ENCODE measurements at places on chromosomes 12 and 14. TPM values are rescaled to one million over a fixed set of nuclear protein-coding genes. Genes with fewer than 3 reads are reported as not detected.

Gene EFS
- 69.6 TPM for total RNA-seq

Gene PPFIA2
- total RNA-seq = 1.1 TPM

GRCh38 chr14:55832974-55833373 is 253.0 kb downstream of the KTN1 start:
- DNase-seq = no peak
- peaks cover 3% of the 10 kb centered on the region for H3K27me3 ChIP-seq
- H3K4me3 ChIP-seq = no peak overlapping the region
- no peak overlapping the region for H3K27ac ChIP-seq

DNA sequence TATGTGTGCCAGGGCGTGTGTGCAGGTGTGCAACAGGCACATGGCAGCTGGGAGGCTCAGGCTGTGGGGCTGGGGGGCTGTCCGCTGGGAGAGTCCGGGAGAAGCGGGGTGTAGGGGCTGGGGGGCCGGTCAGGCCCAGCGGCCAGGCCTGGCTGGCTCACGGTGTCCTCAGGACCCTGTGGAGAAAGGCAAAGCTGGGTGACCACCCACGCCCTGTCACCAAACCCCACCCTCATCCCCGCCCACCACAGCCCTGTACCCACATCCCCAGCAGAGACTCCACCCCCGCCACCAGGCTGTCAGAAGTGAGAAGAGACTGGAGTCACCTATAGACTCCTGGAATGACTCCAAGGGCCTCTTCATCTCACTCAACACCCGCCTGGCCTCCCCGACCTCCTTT is 85.3 kb downstream of the SCARB1 start:
- no peak for DNase-seq
- H3K4me1 ChIP-seq = peaks cover 6% of the 10 kb centered on the region
- no peak overlapping the region for H3K27ac ChIP-seq
- no peak overlapping the region for H3K4me3 ChIP-seq
- no peaks in the 10 kb centered on the region for H3K36me3 ChIP-seq

DNA sequence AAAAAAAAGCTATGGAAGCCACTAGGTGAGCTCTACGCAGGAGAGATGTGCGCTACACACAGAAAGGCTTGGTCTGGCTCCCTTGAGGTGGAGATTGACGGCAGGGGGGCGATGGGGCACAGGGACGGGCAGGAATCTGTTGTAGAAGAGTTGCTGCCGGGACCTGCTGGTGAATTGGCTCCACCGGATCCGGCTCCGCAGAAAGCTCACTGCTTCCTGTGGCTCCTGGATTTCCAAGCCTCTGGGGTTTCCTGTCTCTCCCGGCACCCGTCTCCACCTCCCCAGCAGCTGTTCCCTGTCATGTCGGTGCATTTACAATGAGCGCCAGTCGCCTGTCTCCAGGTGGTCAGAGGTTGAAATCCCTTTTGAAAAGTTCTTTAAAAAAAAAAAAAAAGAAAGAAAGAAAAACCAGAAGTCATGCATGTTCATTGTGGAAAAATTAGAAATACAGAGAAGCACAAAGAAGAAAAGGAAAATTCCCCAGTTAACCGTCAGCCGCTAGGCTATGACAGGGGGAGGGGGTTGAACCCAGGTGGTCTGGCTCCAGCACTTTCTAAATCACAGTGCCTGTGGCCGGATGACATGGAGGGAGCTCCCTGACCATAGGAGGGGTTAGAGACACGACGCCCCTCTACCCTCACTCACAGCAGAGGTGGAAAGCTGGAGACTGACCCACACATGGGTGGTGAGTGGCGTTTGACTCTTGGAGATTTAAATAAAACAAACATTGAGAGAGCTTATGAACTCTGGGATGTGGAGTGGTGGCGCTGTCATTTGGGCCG is 20.8 kb downstream of the FAM222A start:
- no peak overlapping the region for H3K4me3 ChIP-seq
- no peak for DNase-seq
- peaks cover 21% of the 10 kb centered on the region for H3K4me1 ChIP-seq
- no peak overlapping the region for H3K27ac ChIP-seq
- H3K36me3 ChIP-seq = no peaks in the 10 kb centered on the region
- H3K27me3 ChIP-seq = peaks cover 18% of the 10 kb centered on the region

DNA sequence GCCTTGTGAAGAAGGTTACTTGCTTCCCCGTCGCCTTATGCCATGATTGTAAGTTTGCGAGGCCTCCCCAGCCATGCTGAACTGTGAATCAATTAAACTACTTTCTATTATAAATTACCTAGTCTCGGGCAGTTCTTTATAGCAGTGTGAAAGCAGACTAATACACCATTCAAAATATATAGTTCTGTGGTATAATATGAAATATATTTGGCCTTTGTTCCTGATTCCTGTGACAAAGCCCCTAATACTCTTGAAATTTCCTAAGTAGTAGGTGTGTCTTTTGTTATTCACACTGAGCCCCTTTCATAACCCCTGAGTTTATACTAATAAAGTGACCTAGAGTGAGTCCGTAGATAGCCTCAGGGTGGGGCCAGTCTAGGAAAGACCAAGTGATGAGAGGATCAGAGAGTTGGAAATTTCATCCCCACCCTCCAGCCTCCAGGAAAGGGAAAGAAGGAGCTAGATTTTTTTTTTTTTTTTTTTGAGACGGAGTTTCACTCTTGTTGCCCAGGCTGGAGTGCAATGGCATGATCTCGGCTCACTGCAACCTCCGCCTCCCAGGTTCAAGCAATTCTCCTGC is 19.4 kb upstream of the STRN3 start:
- H3K4me1 ChIP-seq = peaks cover 4% of the 10 kb centered on the region
- no peaks in the 10 kb centered on the region for H3K27me3 ChIP-seq
- DNase-seq = no peak
- H3K4me3 ChIP-seq = no peak overlapping the region
- no peak overlapping the region for H3K27ac ChIP-seq

DNA sequence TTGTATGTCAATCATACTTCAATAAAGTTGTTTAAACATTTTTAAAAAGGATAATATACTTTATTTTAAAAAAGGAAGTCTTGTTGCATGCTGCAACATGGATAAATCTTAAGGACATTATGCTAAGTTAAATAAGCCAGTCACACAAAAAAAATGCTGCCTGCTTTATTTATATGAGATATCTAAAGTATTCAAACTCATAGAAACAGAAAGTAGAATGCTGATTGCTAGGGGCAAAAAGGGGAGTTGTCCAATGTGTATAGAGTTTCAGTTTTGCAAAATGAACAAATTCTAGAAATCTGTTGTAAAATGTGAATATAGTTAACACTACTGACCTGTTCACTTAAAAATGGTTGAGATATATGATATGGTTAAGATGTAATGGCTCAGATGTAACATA is 8.7 kb downstream of the KLRC4 start:
- no peak overlapping the region for H3K4me3 ChIP-seq
- no peaks in the 10 kb centered on the region for H3K27me3 ChIP-seq
- no peak overlapping the region for H3K27ac ChIP-seq
- H3K36me3 ChIP-seq = peaks cover 2% of the 10 kb centered on the region
- peaks cover 2% of the 10 kb centered on the region for H3K4me1 ChIP-seq

DNA sequence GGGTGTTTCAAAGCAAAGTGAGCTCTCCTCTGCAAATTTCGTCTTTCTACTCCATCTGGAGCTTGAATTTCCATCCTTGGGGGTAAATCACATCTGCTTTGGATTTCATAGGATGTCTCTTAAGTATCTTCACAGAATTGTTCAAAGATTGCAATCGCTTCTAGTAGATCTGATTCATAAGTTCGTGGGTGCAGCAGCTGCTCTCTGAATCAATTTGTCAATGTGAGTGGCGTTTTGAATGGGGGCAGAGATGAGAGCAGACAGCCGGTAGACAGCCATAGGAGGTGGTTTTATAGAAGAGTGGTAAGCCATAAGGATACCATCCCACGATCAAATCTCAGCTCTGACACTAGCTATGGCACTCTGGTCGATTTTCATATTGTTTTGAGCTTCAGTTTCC is 146.0 kb upstream of the RPH3A start:
- H3K4me1 ChIP-seq = no peaks in the 10 kb centered on the region
- H3K27ac ChIP-seq = no peak overlapping the region
- no peak overlapping the region for H3K4me3 ChIP-seq
- peaks cover 32% of the 10 kb centered on the region for H3K27me3 ChIP-seq

DNA sequence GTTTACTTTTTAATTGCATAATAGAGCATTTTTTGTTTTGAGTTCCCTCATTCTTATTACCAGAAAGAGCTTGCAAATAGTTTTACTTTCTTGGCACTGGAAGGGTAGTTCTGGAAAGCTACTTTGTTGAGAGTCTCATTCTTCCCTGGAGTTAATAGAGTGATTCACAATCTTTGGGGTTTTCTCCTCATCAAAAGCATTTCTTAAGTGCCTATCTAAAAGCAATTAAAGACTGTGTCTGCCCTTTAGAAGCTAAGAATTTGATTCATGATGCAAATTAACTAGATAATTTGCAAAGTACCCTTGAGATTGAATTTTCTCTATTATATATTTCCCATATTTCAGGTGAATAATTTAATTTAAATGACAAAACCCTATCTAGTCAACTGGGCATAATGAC is 8.1 kb upstream of the BMAL2 start:
- DNase-seq = no peak
- H3K36me3 ChIP-seq = peaks cover 28% of the 10 kb centered on the region
- H3K27ac ChIP-seq = peak overlapping the region; percentile 23
- H3K4me3 ChIP-seq = no peak overlapping the region
- no peaks in the 10 kb centered on the region for H3K27me3 ChIP-seq

DNA sequence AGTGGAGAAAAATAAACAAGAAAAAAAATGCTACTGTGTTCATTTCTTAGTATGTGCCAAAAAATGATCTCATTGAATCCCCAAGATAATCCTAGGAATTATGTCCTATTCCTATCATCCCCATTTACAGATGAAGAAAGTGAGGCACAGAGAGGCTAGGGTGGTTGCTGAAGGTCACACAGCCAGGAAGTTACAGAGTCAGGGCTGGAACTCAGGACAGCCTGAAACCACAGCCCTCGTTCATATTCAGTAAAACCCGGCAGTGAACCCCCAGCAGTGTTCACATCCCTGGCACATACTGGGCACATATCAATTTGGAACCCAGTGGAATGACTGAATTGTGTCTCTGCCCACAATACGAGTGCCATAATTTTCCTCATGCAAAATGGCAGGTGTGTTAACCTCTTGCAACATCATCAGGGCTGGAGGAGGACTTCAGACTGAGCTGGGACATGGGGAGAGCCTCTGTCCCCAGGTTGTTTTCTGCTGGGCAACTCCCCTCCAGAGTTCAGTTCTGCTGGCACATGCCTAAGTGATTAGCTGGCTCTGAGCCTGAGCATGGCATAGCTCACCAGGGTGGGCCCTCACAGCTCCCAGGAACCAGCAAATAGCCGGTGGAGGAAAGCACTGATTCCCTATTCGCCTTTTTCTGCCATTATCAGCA is 2.0 kb upstream of the PPP1CC start:
- no peak overlapping the region for H3K27ac ChIP-seq
- peak overlapping the region; percentile 6 for H3K4me3 ChIP-seq
- H3K36me3 ChIP-seq = no peaks in the 10 kb centered on the region

- H3K4me1 ChIP-seq = peaks cover 4% of the 10 kb centered on the region
- no peaks in the 10 kb centered on the region for H3K36me3 ChIP-seq
- no peak overlapping the region for H3K4me3 ChIP-seq
- peaks cover 28% of the 10 kb centered on the region for H3K27me3 ChIP-seq
- DNase-seq = no peak
These were observed 26.8 kb downstream of the FLVCR2 start for GRCh38 chr14:75604979-75605851.

GRCh38 chr14:36344211-36344610 is 23.8 kb upstream of the MBIP start:
- H3K4me1 ChIP-seq = no peaks in the 10 kb centered on the region
- peaks cover 45% of the 10 kb centered on the region for H3K27me3 ChIP-seq
- no peak overlapping the region for H3K4me3 ChIP-seq
- H3K36me3 ChIP-seq = no peaks in the 10 kb centered on the region

GRCh38 chr14:20986811-20987210 is 3.0 kb upstream of the METTL17 start:
- peaks cover 2% of the 10 kb centered on the region for H3K36me3 ChIP-seq
- DNase-seq = no peak
- no peaks in the 10 kb centered on the region for H3K27me3 ChIP-seq
- peaks cover 9% of the 10 kb centered on the region for H3K4me1 ChIP-seq
- H3K27ac ChIP-seq = no peak overlapping the region
- no peak overlapping the region for H3K4me3 ChIP-seq

DNA sequence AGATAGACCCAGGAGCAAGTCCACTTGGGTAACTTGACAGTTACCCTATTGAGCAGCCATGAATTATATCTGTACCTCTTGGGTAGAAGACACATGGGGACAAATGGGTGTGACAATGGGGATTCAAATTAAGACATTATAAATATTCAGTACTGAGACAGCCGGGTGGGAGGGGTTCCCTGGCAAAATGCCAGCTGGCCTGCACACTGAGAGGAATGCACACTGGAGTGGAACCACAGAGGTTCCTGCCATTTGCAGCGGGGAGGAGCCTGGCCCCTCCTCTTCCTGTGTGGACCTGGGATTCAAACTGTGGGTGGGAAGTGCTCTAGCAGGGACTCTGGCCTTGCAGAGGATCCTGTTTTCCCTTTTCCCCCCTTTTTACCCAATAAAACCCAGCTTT is 118.7 kb upstream of the CDKN3 start:
- no peaks in the 10 kb centered on the region for H3K36me3 ChIP-seq
- H3K27me3 ChIP-seq = peaks cover 9% of the 10 kb centered on the region
- no peak overlapping the region for H3K27ac ChIP-seq
- no peak overlapping the region for H3K4me3 ChIP-seq

DNA sequence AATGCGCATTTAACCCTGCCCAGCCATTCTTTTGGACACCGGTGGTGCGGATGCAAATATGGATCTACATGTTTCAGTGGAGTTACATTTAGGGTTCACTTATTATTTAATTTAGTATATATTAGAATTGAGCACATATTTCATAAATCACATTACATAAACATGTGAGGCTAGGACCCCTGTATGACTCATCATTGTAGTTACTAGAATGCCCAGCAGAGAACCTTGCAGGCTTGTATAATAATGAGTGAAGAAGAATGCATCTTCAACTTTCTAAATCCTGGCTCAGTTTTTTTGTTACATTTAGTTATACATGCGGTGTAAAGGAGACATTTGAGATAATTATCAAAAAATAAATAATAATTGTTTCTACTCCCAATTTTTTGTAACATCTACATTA is 369.0 kb downstream of the ATP23 start:
- H3K4me3 ChIP-seq = no peak overlapping the region
- no peak overlapping the region for H3K27ac ChIP-seq
- no peaks in the 10 kb centered on the region for H3K36me3 ChIP-seq
- H3K27me3 ChIP-seq = no peaks in the 10 kb centered on the region
- DNase-seq = no peak
- no peaks in the 10 kb centered on the region for H3K4me1 ChIP-seq

GRCh38 chr14:104081261-104081835 is 4.2 kb upstream of the ASPG start:
- H3K27me3 ChIP-seq = peaks cover 31% of the 10 kb centered on the region
- H3K4me3 ChIP-seq = no peak overlapping the region
- H3K27ac ChIP-seq = no peak overlapping the region
